Amniotic stem cell (primary cell): ENCODE measurements at places on chromosomes 4 and X.

GRCh38 chr4:139692309-139693012 lies 26.8 kb downstream of the MGST2 start:
- no peak for DNase-seq

- no peak for DNase-seq
These were observed 595.7 kb upstream of the EPHA5 start for GRCh38 chr4:66266035-66266434.

DNA sequence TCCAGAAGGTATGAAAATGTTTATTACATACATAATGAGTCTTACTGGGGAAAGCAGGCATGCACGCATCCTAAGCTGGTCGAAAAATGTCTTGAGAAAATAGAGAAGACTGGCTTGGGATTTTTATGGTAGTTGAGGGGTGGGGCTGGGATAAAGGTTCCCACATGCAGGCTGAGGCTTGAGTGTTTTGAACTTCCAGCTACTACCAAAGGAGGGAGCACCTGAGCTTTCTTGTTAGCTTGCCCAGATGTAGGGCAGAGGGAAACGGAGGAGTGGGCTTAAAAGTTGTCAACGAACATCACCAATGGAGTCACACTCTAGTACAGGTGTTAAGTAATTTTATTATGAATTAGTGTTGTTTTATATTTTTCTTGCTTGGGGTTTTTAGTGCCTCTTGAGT lies 39.6 kb upstream of the SRPX start:
- no peak for DNase-seq

DNA sequence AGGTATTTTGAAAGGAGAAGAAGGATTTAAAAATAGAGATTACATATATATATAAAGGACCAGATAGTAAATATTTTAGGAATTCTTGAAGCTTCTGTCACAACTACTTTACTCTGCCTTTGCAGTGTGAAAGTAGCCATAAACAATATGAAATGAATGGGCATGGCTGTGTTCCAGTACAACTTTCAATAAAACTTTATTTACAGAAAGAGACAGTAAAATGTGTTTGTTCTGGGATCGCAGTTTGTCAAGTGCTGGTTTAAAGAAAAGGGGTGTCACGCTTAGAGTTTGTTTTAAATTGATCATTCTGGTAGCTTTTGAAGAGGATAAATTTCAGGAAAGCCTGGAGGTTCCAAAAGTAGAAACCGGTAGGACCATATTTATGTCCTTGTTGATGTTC lies 176.1 kb upstream of the HS3ST1 start:
- no peak for DNase-seq

DNA sequence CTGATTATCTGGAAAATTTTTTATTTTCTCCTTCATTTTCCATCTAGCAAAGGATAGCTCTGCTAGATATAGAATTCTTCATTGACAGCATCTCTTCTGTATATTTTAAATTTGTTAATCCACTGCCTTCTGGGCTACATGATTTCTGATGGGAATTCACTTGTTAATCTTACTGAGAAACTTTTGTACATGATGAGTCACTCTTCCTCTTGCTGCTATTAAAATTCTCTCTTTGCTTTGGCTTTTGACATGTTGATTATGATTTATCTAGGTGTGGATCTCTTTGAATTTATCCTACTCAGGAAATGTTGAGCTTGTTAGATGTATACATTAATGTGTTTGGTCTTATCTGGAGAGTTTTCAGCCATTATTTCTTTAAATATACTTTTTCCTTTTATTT lies 27.5 kb downstream of the OR13H1 start:
- DNase-seq: no peak

DNA sequence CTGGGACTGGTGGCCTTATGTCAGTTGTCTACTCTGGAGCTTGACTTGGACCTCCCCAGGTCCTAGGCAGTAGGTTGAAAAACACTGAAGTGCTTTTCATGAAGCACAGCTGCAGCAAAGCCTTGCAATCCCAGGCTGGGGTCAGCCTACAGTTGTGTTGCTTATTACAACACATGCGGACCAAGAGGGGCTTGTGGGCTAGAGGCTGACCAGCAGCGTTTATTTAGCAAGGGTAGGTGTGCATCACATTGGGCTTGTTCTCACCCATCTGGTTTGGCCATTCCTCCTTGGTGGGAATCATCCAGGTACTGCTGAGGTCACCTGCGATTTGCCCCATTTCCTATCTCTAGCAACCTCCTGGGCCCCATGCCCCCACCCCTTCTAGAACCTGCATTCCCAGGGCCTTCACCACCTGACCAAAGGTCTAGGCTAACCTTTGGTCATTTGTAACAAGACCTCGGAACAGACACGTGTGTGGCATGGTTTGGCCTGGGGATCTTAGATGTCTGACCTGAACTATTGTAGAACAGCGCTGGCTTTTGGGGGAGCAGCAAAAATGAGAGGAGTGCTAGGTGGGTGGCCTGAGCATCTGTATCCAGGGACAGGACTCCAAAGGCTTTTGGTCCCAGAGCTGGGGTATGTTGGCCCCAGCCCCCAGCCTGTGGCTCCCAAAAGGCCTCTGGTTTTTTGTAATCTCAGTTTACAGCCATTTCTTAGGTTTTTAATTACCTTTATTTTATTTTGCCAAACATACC lies 3.0 kb downstream of the RPL10 start:
- no peak for DNase-seq
